ENCODE measurements at places on chromosomes 5 and 9. TPM values are rescaled to one million over a fixed set of nuclear protein-coding genes. Genes with fewer than 3 reads are reported as not detected.

FCHO2 gene
- total RNA-seq, result 11.1 TPM

- no peak for DNase-seq
- H3K27me3 ChIP-seq, result no peaks in the 10 kb centered on the region
- peak overlapping the region; percentile 92 for H3K4me3 ChIP-seq
- H3K4me1 ChIP-seq, result no peaks in the 10 kb centered on the region
- peaks cover 7% of the 10 kb centered on the region for H3K36me3 ChIP-seq
These were observed 416 bp upstream of the PAIP2 start for GRCh38 chr5:139341187-139341688.

SPATA6L gene
- total RNA-seq, result not detected

TAF11L5 gene
- total RNA-seq, result not detected

DNA sequence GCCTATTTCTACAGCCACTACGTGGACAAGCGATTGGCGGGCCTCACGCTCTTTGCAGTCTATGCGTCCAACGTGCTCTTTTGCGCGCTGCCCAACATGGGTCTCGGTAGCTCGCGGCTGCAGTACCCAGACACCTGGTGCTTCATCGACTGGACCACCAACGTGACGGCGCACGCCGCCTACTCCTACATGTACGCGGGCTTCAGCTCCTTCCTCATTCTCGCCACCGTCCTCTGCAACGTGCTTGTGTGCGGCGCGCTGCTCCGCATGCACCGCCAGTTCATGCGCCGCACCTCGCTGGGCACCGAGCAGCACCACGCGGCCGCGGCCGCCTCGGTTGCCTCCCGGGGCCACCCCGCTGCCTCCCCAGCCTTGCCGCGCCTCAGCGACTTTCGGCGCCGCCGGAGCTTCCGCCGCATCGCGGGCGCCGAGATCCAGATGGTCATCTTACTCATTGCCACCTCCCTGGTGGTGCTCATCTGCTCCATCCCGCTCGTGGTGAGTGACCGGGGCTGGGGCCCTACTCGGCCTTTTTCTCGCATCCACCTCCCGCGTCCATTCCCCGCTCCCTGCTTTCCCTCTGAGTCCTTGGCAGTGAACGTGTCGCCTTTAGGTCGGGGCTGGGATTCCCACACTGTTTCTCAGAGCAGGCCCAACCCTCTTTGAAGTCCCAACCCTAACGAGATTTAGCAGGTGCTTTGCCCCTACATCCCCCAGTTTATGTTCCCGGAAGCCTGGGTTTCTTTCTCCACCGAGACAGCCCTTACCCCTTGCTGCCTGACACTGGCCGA, 1.8 kb downstream of the PTGER4 start:
- H3K27me3 ChIP-seq, result no peaks in the 10 kb centered on the region
- peaks cover 15% of the 10 kb centered on the region for H3K4me1 ChIP-seq
- peak overlapping the region; percentile 8 for H3K4me3 ChIP-seq
- H3K27ac ChIP-seq, result no peak overlapping the region
- no peaks in the 10 kb centered on the region for H3K36me3 ChIP-seq
- no peak for DNase-seq

GRCh38 chr9:115495052-115495635, 377.2 kb upstream of the TNC start:
- no peak for DNase-seq
- H3K4me1 ChIP-seq, result peaks cover 16% of the 10 kb centered on the region
- H3K27me3 ChIP-seq, result no peaks in the 10 kb centered on the region
- H3K27ac ChIP-seq, result no peak overlapping the region
- H3K36me3 ChIP-seq, result no peaks in the 10 kb centered on the region
- H3K4me3 ChIP-seq, result no peak overlapping the region

GRCh38 chr9:15915711-15916110, 362.9 kb downstream of the CCDC171 start:
- no peak for DNase-seq
- H3K27ac ChIP-seq, result no peak overlapping the region
- H3K4me1 ChIP-seq, result no peaks in the 10 kb centered on the region
- H3K36me3 ChIP-seq, result no peaks in the 10 kb centered on the region

- DNase-seq, result no peak
- no peaks in the 10 kb centered on the region for H3K4me1 ChIP-seq
- no peaks in the 10 kb centered on the region for H3K36me3 ChIP-seq
- no peaks in the 10 kb centered on the region for H3K27me3 ChIP-seq
- no peak overlapping the region for H3K4me3 ChIP-seq
These were observed 269.4 kb upstream of the IRX1 start for GRCh38 chr5:3325972-3326840.

GRCh38 chr5:178429491-178430185, 160.6 kb downstream of the COL23A1 start:
- no peak overlapping the region for H3K4me3 ChIP-seq
- no peaks in the 10 kb centered on the region for H3K4me1 ChIP-seq

DNA sequence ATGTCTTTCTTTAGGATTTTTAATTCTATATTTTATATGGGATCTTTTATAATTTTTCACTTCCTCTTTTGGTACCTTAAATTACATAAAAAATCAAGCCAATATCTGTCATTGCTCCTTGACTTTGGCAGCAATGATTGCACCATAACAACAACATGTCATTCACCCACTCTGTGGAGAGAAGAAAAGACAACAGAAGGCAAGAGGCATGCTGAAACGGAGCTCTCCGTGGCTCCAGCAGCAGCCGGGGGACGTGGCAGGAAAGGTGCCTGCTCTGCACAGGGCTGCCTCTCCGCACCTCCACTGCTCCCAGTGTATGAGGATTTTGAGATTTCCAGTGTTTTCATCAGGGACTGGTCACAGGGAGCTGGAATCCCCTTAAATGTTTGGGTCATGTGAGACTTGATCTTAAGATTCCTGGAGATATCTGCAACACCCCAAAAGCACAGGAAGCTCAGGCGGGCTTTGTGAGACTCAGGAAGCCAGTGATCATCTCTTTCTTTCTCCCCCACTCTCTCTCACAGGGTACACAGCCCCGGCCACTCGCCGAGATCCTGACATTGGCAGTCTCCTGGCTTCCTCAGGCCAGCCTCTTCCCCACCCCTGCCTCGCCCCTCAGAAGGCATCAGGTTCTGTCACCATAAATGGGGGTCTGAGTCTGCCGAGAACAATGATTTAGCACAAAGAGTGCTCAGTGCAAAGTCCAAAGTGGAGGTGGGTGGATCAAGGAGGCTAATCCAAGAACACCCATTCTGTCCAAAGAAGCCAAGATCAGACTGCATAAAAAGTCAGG, 74.6 kb downstream of the ACTL7B start:
- no peak for DNase-seq
- peaks cover 6% of the 10 kb centered on the region for H3K4me1 ChIP-seq
- no peak overlapping the region for H3K27ac ChIP-seq
- no peaks in the 10 kb centered on the region for H3K36me3 ChIP-seq
- H3K4me3 ChIP-seq, result no peak overlapping the region

GRCh38 chr9:122518226-122518625, 715 bp upstream of the OR1J4 start:
- H3K36me3 ChIP-seq, result no peaks in the 10 kb centered on the region
- H3K27ac ChIP-seq, result no peak overlapping the region
- H3K4me1 ChIP-seq, result no peaks in the 10 kb centered on the region
- no peak overlapping the region for H3K4me3 ChIP-seq

Measured in SJCRH30 (cell line).